ENCODE measurements at places on chromosomes 2 and 18.
A peak's percentile ranks its signal among the peaks of the same experiment; 100 is the strongest.

GRCh38 chr2:43073401-43073825 is 153.0 kb downstream of the ZFP36L2 start:
- DNase-seq, result no peak

GRCh38 chr2:231672617-231673347 is 35.5 kb upstream of the PTMA start:
- peak; percentile 96 for DNase-seq

GRCh38 chr2:160606341-160606740 is 112.7 kb upstream of the RBMS1 start:
- no peak for DNase-seq

GRCh38 chr2:13014783-13015182 is 298.0 kb downstream of the TRIB2 start:
- DNase-seq, result no peak

GRCh38 chr18:11146238-11146946 is 3.0 kb downstream of the PIEZO2 start:
- DNase-seq, result no peak

DNA sequence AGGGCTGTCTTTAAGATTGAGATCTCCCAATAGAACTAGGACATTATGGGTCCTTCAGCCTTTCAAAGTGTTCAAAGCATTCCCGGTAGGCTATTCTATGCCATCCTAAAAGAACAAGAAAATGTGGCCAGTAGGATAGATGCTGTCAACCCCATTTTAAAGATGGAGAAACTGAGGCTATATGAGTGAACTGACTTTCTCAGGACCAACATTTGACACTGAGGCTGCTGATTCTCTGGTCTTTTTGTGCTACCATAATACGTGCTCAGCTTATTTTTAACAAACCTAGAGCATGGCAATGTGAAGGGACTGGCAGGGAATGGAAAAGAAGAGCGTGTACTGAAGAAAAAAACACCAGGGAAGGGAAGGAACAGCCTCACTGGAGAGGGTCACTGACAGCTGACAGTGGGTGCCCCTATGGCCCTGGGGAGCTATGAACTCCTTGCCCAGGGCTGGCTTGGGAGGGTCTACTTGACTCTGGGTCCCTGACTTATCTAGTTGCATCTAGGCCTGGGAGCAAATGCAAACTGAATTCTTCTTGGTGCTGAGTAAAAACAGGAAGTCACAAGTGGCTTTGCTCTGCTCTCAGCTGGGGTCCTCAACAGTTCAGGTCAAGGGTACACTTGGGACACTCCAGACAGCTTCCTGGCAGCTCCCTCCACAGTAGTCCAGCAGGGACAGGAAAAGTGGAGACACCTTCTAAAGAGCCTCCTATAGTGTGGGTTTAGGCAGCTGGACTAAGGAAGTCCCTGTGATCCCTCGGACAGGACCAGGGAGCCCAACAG is 2.3 kb downstream of the CYRIA start:
- no peak for DNase-seq

DNA sequence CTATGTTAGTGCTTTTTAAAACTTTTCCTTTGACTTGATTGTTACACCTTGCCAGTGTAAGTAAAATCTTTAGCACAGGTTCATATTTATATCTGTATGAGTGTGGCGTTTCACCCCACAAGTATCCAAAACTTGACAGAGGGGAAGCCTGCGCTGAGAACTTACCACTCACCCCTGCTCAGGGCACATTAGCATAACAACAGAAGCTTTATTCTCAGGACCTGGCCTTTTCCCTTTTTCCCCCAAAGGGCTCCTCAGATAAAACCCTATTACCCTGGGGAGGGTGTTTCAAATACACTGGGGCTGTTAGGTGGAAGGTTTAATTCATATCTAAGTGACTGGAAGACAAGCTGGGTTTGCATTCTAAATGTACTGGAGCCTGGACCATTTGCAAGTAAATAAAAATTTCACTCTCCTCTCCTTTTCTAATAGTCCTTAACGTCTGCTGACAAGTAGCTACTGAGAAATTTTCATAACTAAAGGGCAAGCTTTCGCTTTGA is 276.6 kb downstream of the RNF152 start:
- no peak for DNase-seq

- DNase-seq, result no peak
Observed at GRCh38 chr18:251572-251971, 16.3 kb downstream of the THOC1 start.

DNA sequence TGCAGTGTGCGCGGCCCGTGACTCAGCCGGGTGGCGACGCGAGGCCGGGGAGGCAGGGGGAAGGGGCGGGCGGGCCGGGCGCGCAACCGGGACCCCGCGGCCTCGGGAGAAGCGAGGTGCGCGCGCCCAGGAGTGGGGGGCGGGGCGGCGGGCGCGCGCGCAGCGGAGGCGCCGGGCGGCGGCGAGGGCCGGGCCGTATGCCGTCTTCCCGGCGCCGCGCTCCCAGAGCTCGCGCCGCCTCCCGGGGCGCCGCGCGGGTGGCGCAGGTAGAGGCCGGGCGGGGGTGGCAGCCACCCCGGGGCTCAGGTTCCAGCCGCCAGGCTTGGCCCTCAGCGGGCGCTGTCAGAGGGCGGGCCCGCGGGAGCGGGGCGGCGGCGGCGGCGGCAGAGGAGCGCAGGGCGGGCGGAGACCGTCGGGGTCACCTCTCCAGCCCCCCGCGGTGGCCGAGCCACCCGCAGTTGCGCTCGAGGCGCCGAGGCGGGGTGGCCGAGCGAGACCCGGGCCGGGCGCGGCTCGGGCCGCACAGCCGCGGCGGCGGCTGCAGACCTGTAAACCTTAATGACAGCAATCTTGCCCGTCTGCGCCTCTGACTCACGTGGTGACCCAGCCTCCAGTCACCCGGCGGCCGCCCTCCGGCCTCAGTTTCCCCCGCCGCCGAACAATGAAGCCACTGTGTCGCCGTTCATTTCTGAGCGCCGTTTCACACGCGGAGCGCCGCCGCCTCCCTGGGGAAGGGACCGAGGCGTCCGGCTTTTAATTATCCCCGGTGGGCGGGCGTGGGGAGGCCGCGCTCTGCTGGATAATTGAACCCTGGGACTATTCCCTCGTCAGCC is 25.3 kb upstream of the SMAD7 start:
- DNase-seq, result peak; percentile 9

DNA sequence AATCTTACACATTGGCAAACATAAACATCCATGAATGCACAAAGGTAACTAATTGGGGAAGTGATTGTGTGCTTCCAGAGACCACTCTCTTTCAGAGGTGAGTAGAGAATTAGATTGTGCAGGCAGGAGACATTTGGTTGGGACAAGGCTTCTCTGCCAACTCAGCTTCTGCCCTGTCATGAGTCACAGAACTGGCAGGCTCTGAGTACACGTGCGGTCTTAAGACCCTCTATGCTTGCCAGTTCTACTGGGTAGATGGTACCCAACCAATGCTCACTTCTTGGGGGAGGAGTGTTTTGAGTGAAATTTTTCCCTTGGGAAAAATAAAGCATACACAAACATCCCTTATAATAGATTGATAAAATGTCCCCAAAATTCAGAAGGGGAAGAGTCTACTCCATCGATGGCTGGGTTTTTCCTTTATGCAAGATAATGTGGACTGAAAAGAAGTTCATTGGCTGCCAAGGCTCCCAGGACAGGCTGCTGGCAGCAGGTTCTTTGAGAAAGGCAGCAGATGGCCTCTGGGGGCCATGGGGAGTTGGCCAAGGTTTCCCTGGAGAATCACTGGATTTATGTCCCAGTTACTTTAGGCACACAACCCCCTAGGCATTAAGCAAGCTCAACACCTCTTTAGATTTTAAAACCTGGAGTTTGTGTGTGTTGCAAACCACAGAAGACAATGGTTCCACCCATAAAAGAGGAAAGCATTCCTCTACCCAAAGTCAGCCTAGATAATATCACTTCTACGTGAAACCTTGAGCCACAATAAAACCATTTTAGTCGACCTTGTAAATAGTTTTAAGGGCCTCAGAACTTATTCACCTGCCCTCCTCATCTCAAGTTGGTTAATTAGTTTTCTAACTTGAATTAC is 417.0 kb downstream of the TXNL1 start:
- DNase-seq, result no peak

DNA sequence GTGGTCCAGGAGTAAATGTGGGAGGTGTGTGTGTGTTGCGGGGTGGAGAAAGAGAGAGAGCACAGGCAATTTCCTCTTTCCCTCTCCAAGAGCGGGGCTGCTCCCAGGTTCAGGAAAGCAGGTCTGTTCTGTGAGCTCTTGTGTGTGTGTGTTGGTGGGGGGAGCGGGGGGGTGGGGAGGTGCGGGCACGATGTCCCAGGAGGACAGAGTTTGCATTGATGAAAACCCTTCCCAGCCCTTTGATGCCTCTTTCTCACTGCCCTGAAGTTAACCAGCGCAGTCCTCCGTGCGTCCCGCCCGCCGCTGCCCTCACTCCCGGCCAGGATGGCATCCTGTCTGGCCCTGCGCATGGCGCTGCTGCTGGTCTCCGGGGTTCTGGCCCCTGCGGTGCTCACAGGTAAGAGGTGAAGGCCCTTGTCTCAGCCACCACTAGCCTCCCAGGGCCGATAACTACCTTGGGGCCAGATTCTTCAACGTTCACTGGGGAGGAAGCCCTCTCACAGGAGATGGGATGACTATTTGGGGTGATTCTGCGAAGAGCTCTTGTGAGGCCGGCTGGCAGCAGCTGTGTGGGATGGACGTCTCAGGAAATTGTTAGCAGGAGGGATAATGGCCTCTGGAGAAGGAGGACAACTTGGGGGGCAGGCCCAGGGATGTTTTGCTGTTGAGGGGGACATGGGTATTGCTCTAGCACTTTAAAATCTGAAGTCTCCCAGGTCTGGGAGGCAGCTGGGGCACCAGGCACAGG is at the start of gene SNORC:
Gene SNORC, plus strand, starts transcription at position 247 of the 748 bp plus-strand sequence. Its CDS starts 78 bp downstream, at position 325.
- no peak for DNase-seq

DNA sequence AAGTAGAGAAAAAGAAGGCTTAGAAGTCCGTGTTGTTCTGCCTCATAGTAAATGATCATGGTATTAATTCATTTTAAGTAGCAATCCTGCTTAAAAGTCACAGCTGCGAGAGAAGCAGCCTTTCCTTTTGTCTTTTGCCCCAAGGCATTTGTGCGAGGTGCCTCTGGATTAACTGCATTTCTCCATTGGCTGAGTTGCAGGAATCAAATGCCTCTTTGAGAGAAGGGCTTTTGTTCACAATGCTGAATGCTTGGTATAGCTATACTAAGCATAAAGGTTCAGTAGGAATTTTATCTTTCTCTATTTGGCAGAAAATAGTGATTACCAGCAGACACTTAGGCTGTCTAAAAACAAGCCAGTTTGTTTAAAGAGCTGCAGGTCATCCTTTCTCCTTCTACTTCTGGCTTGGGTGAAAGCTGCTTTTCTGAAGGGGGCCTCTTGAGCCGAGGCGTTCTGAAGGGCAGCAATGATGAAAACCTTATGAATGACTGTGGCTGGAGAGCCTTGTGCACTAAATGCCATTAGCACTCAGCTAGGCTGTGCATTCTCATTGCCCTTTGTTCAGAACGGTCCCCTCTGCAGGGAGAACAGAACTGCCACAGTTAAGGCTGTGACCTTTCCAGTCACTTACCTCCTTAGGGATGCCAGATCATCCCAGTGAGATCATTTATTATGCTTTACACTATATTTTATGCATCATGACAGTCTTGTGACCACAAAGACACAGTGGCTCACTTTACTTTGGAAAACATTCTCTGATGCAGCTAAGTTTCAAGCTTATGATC is 68.8 kb upstream of the TMEM87B start:
- no peak for DNase-seq

DNA sequence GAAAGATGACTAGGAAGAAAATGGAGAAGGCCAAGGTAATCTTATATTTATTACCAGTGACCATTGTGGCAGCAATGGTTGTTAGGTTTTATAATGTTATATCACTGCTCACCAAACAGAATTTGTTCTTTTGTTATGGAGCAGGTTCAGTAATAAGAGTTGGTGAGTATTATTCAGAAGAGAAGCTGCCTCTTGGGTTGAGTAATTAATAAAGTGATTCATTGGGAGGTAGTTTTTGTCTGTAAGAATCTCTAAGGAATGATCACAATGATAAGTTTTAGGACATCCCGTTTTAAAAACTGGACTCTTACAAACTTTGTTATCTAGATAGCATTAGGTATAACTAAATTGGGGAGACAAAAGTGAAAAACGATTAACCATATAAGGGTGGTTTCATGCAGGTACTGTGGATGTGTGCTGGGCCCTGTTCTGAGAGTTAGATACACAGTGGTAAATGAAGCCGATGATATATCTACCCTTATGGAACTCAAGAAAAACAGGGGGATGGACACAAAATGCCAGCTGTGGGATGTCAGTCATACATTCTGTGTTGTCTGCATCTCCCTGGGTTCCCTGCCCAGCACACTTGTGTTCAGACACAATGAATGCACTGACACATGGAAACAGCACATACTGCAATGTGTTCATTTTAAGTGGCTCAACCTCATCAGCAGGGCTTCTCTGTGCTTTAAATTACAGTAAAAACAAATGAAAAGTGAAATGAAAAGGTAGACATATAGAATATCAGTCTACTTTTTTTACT is 7.5 kb downstream of the MAP4K4 start:
- DNase-seq, result no peak

DNA sequence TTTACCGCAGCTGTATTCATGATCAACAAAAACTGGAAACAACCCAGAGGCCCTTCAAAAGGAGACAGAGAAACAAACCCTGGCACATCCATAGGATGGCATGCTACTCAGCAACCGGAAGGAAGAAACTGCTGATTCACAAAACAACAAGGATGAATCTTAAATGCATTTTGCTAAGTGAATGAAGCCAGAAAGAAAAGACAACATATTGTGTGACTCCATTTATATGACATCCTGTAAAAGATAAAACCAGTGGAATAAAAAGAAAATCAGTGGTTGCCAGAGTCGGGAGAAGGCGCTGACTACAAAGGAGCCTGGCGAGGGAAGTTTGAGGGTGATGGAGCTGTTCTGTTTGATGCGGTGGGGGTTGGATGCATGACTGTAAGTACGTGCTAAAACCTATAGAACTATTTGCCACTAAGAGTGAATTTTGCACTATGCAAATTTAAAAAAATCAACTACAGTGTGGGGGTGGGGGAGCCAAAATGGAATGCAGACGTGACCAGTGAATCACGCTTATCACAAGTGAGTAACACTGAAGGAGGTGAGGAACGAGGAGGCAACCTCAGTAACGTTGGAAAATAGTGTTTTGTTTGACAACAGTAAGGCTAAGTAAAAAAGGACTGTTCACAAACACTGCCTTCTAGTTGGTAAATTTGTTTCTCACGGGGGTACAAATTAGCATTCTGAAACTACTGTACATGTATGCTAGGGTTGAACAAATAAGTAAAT is 108.9 kb downstream of the INHBB start:
- DNase-seq, result no peak

- no peak for DNase-seq
Observed at GRCh38 chr2:31113765-31114164, 24.5 kb downstream of the GALNT14 start.

DNA sequence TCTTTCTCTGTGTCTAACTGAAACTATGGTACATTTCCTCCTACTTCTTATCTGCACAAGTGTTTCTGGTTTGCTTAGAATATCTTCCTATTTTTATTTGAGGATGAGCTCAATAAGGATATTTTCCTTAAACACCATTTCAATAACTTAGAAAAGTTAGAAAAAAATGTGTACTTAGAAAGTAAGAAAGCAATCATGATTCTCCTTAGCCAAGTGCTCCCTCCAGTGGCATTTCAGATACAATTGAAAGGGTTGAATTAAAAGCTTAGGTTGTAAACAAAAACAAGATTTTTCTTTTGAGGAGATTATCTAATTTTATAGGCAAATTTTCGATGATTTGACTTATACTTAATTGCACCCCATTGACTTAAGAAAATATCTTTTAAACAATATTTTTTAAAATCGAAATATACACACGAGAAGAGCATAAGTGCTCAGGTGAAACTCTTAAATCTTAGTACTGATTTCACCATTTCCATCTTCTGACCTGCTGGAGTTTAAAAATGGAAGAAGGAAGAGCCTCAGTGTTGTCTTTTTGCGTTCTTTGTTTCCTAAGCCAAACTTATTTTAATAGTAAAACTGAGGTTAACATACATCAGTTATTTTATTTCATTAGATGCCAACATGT is 26.9 kb downstream of the C18orf63 start:
- DNase-seq, result no peak

Data from stimulated activated naive B cell treated with anti-CD40 and anti-IgM and Interleukin-4, amounts not matched to agents 10 μg/mL and 1 μg/mL and 100 μg/mL, for 72 hours (primary cell).